CD4-positive, alpha-beta T cell treated with Interleukin-12 subunit alpha and Interleukin-12 subunit beta, for 1 hour (primary cell): ENCODE measurements at places on chromosomes 1 and 21.

GRCh38 chr21:35204125-35204524 lies 155.0 kb upstream of the RUNX1 start:
- no peak for DNase-seq

GRCh38 chr1:41728403-41729202 lies 190.1 kb downstream of the HIVEP3 start:
- peak; percentile 68 for DNase-seq

DNA sequence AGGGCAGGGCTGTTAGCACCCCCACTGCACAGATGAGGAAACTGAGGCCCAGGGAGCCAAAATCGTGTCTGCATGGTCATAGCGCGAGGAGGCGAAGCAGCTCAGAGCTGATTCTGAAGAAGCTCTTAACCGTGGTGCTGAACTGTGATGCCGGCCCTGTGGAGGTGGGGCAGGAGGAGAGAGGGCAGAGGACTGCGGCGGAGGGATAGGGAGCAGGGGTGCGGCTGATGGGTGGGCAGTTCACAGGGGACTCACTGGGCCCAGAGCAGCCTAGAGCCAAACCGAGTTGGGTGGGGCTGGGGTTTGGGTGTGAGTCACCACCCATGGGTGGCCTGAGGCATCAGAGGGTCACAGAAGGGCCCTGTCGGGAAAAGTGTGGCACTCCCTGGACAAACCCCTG lies 74.7 kb downstream of the RAP1GAP start:
- DNase-seq: no peak

GRCh38 chr1:46556822-46557221 lies 5.4 kb upstream of the KNCN start:
- no peak for DNase-seq

- DNase-seq: no peak
Measured at GRCh38 chr1:180173451-180173850, 18.8 kb downstream of the QSOX1 start.

- DNase-seq: no peak
Measured at GRCh38 chr1:1680031-1680911, 12.3 kb downstream of the SLC35E2B start.

DNA sequence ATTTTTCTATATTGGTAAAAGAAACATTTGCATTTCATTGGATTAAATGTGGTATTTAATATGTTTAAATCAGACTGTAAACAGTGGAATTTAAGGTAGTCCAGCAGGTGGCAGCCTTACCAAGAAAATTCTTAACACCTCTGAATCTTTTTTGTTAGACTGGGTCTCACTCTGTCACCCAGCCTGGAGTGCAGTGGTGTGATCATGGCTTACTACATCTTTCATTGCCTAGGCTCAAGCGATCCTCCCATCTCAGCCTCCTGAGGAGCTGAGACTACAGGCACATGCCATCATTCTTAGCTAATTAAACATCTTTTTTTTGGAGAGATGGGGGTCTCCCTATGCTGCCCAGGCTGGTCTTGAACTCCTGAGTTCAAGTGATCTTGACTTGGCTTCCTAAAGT lies 98.8 kb downstream of the RABGAP1L start:
- peak; percentile 54 for DNase-seq

GRCh38 chr1:185488808-185489207 lies 171.8 kb upstream of the IVNS1ABP start:
- no peak for DNase-seq

DNA sequence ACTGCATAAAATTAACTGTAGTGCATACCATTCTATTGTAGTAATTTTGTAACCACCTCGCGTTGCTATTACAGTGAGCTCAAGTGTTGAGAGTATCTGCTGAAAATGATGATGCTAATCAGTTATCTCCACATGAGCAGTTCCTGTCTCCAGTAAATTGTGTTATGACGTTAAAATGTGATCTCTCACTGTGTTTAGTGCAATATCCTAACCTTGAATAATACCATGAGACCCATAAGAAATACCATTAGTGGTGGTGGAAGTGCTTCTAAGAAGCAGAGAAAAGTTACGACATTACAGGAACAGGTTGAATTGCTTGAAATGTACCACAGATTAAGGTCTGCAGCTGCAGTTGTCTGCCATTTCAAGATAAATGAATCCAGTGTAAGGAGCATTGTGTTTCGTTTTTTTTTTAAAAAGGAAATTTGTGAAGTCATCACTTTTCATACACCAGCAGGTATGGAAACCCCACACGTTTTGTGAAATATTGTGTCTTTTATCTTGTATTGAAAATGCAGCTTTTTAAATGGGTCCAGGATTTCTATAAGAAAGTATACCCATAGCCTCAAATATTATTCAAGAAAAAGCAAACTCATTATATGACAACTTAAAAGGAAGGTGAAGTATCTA lies 72.5 kb downstream of the ANGPTL1 start:
- DNase-seq: no peak
